Activated T-cell treated with anti-CD3 and anti-CD28 coated beads, Interleukin-2, amount 50 U/mL, for 1 hour (primary cell): ENCODE measurements at places on chromosomes 7 and 10.

- DNase-seq, result no peak
Measured at GRCh38 chr7:85634951-85635350, 448.1 kb upstream of the SEMA3D start.

DNA sequence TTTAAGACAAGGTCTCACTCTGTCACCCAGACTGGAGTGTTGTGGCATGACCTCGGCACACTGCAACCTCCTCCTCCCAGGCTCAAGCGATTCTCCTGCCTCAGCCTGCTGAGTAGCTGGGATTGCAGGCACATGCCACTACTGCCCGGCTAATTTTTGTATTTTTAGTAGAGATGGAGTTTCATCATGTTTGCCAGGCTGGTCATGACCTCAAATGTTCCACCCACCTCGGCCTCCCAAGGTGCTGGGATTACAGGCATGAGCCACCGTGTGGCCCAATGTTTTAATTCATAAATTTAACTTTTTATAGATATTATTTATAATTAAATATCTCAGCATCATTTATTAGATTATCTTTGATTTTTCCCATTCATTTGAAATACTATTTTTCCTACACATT lies 658.0 kb upstream of the NRG3 start:
- no peak for DNase-seq

GRCh38 chr7:45580053-45580872 lies 6.1 kb downstream of the ADCY1 start:
- no peak for DNase-seq

GRCh38 chr7:96740130-96740529 lies 30.5 kb upstream of the SEM1 start:
- DNase-seq, result no peak

DNA sequence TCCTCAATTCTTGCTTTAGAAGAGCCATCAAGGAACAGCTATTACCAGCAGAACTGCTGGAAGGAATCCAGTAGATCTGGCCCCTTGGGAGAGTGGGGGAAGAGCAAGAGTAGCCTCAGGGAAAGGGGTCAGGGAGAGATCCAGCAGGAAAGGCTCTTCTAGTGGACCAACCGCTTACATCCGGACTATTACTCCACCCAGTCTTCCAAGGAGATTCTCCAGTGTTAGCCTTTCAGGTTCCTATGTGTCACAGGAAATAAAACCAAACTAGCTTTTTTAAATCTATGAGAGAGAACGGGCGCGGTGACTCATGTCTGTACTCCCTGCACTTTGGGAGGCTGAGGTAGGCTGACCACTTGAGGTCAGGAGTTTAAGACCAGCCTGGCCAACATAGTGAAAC lies 34.3 kb downstream of the TET1 start:
- DNase-seq, result no peak

DNA sequence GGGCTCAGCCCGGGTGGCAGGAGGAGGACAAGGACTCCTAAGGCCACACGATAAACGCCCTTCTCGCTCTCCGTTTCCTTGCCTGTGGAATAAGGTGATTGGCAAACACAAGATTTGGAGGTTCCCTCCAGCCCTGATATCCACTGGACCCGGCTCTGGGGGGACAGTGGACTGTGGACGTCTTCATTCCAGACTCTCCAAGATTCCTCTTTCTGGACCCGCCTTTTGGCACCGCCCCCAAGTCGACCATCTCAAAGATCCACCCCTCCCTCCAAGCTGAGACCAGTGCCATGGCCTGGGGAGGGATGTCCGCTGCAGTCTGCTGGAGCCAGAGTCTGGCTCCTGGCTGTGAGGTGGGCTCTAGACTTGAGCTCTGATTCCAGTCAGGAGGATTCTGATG lies 23.6 kb downstream of the ZNF783 start:
- DNase-seq, result no peak
